ENCODE measurements at places on chromosomes 11 and 22.

DNA sequence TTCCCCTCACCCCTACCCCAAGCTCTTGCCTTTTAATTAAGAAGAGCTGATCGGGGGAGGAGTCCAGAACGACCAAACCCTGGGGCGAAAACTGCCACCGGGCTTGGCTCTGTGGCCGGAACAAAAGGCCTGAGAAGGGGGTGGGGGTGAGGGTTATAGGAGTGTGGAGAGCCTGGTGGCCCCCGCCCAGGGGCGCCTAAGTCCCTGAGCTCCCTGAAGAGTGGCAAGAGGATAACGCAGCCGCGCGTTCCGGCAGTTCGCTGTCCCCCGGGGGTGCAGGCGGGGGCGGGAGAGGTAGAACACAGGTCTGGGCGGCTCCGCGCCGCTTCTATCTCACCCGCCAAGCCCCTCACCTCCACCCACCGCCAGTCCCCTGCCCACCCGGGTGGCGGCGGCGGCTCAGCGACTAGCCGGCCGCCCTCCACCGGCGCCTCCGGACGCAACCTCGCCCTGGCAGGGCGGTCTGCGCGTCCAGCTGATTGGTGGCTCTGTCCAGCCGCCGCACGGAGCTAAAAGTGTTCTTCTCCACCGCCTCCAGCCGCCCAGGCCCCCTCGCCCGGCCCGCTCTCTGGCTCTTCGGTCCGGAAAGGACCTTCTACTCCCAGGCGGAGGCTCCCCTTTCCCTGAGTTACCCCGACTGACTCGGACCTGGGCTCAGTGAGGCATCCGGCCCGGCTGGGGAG lies 18.7 kb upstream of the BDNF start:
- no peak for DNase-seq

DNA sequence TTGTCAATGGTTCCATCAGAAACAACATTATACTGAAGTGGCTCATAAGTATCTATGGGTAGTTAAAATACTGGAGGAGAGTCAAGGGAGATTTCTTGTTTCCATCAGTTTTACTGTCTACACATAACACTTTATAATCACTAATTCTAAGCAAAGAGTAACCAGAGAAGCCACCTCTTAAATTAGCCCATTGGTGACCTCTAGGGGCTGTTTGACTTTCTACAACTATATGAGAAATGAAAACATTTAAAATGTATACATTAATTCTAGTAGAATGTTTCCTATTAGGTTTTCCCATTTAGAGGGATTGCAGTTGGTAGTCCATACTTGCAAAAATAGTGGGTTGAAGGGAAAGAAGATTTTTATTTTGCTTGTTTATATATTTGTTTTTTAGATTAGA lies 504.3 kb downstream of the FAM181B start:
- no peak for DNase-seq

GRCh38 chr11:95676308-95676707 lies 113.3 kb downstream of the FAM76B start:
- DNase-seq, result no peak

- no peak for DNase-seq
Measured at GRCh38 chr11:128424271-128424711, 163.1 kb downstream of the ETS1 start.

DNA sequence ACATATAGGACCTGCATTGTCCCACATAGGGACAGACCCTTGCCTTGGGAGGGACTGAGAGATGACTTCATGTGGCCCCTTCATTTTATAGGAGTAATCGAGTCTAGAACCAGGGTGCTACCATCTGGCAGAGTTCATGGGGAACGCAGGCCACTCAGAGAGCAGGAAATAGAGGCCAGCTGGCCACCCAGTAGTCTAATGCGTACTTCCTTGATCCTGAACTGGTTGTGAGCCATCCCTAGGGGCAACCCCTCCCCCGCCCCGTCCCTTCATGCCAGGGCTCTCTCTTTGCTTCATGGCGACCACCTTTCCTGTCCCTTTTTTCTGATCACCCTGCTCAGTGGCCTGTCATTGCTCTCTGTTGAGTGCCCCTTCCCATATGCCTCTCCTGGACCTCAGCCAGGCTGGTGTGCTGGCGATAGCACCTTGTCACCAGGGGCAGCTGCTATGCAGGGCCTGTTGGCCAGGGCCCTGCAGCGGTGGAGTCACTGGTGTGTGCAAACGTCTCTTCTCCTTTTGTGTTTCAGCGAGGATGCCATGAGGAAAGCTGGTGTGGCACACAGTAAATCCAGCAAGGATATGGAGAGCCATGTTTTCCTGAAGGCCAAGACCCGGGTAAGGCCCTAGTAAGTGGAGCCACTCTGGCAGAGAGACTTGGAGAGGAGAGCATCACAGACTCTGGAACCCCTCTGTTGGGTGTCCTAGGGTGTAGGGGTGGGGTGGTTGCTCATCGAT lies 29.3 kb downstream of the MED15 start:
- no peak for DNase-seq

DNA sequence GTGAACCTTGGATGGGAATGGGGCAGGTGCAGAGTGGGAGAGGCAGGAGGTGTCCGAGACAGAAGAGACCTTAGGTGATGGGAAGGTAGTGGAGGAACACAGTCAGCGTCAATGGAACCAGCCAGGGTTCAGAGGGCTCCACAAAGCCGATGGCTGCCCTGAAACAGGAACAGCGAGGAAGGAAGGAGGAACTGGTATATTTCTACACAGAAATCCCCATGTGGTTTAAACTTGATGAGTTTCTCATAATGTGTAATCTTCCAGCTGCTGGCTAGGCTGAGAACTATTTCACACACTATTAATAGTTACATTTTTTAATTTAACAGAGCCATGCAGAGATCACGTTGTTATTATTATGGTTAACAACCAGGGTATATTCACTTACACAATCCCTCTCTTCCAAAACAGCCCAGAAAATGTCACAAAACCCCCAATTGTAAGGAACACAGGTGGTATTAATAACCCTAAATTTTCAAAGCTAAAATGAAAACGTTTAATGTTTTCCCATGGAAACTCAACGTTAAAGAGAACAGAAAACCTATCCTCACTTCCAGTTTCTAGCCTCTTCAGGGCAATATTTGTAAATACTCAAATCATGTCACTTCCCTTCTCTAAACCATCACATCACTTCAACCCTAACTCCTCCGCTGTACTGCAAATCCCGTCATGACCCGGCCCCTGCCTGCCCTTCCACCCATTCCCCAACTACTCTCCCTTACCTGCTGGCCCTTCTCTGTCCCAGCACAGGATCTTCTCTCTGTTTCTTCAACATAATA lies 74.5 kb upstream of the ARFGAP3 start:
- DNase-seq, result no peak

DNA sequence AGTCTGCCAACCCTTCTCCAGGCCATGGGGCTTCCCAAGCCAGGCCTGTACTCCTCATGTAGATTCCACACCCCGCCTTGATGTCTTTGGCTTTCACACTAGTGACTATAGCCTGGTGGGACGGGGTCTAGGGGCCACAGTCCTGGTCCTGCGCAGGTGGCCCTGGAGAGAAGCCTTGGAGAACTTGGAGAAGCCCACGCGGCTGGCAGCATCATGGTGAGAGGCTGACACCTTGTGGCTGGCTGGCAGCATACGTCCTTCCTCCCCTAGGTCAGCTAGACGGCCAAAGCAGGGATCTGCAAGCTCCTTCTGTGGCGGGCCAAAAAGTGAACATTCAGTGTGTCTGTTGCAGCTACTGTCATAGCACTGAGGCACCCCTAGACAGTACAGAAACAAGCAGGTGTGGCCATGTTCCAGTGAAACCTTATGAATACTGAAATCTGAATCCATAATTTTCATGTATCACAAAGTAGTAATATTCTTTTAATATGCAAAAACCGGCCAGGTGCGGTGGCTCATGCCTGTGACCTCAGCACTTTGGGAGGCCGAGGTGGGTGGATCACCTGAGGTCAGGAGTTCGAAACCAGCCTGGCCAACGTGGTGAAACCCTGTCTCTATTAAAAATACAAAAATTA lies 42.0 kb downstream of the FAM83F start:
- DNase-seq, result peak; percentile 70

DNA sequence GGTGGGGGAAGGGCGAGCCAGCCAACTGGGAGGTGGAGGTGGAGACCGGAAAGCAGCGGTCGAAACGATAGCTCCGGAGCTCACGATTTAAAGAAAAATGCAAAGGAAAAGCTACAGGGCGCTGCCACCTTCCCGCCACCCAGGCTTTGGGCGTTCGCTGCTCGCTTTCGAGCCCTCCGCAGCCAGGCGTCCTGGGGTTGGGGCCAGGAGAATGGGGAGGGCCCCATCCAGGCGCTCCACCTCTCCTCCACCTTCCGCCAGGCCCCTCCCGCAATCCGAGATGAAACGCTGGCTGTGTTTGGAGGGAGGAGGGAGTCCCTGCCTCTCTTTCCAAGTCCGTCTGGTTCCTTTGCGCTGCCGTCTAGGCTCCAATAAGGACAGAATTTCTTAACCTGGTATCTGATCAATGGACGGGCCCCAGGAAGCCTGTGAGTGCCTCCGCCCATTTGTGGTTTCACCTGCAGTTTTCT lies 483 bp upstream of the ABTB2 start:
- DNase-seq, result no peak

DNA sequence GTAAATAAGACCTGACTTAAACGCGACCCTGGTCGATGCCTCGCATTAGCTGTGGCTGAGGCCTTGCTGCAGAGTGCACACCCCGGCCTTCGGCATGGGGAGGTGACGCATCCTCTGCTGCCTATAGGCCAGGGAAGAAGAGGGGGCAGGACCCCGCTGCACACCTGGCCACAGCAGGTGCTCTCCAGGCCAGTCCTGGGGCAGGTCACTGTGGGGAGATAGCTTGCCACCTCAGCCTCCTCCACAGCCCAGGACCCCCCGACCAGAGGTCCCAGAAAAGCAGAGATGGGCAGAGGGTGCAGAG lies 12.7 kb downstream of the LRFN4 start:
- DNase-seq, result no peak

Measured in activated T-cell treated with anti-CD3 and anti-CD28 coated beads, Interleukin-2, amount 50 U/mL, for 48 hours (primary cell).